T-helper 1 cell treated with Interleukin-12 subunit alpha and Interleukin-12 subunit beta and Interleukin-4 antibody, amounts not matched to agents 30 ng/mL and 1 ng/mL, for 36 hours (primary cell): ENCODE measurements at places on chromosomes 1 and 21. TPM values are rescaled to one million over a fixed set of nuclear protein-coding genes. Genes with fewer than 3 reads are reported as not detected.

LCE2C gene
- total RNA-seq: not detected in 2 replicates

REN gene
- not detected in 2 replicates for total RNA-seq

EVA1C gene
- 2.2 and 2.8 TPM in 2 replicates for total RNA-seq

AIRE gene
- 2.0 and 2.8 TPM in 2 replicates for total RNA-seq
